Midbrain (tissue), 1 donor: ENCODE measurements at places on chromosomes 5 and 9.

DNA sequence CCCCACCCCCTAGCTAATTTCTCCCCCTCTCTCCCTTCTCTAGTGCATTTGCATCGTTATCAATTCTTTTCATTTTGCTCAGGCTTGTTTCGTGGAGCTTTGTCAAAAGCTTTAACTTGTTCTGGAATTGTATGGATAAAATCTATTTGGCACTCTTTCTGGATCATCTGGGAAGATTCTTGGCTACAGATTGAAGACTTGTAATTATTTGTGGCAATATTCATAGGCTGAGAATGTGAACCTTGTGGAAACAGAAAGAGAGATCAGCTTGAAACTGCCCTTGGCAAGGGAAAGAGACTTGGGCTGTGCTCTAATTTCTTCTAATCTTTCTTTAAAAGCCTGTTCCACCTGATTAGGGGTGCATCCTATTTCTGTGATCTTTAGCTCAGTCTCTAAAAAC, 340.6 kb upstream of the DAB2 start:
- DNase-seq: no peak

DNA sequence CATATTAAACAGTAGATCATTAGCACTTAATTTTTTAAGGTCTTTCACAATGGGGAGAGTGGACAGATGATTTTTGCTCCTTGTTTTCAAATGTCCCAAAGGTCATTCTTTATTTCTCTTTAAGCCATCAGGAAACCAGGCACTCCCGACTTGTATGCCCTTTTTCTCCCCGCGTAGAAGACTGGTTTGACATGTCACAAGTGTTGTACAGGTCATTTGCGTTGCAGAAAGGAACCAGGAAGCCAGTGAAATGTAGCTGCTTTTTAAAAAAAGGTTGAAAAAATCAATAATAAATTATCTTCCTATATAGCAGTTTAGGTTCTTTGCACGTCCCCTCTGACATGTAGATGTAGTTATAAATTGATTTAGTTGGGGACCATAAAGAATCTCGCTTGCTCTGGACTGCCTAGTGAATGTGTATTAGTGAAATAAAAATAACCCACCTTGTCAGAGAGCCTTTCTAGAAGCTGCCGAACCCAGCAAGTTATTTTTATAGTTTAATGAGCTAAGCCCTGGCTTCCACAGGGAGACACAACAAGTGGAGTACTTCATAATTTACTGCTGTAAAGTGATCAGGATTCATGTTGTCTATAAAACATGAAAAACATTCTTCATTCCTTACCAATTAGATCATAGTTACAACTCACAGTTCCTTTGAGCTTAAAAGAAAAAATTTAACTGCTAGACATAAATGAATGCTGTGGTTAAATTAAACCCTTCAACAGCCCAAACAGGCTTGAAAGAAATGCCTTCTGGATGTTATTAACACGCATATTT, 404.6 kb downstream of the CSNK1G3 start:
- DNase-seq: no peak

DNA sequence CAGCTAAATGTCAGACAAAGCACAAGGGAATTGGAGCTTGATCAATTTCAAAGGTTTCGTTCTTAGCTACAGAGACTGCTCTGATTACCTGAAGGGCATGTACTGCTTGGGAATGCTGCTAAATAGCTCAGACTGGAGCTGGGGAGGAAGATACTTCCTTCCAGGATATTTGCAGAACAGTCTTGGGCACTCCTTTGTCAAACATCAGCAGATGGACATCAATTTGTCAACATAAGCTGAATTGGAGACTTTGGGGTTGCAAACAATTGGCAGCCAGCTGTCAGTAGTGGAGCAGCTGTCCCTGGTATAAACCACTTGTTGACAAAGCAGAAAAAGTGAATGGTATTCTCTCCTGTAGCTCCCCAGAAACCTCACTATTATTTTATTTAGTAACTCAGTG, 182.0 kb downstream of the CCDC192 start:
- DNase-seq: no peak

DNA sequence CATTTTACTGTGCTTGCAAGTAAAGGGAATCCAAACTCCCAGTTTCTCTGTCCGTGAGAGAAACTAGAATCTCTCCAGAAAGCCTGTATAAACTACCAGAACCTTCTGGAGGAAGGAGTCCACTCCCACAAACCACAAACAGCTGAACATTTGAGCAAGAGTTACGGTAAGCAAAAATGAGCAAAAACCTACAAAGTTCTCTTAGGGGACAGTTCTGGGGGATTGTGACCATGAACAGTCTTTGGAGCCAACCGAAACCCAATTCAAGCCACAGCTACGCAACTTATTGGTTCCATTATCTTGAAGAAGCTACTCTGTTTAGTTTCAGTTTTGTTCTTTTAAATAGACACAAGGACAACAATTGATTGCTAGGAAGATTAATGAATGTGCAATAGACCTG, 330.6 kb downstream of the ASTN2 start:
- DNase-seq: no peak

DNA sequence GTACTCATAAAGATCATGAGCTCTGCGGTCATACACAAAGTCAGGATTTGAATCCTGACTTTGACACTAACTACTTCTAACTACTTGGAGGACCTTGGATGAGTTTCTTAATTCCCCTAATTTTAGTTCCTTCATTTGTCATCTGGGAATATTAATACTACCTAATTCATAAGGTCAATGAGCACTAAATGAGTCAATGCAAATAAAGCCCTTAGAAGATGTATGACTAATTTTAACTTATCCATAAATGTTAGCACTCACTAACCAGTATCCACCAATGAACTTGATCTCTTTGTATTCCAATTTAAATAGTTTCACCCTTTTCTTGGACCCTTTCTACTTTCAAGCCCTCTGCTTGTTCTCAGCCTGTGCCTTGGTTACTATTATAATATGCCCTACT, 1106.4 kb downstream of the CDH18 start:
- no peak for DNase-seq

- no peak for DNase-seq
Measured at GRCh38 chr9:82188817-82189216, 200.2 kb downstream of the SPATA31D1 start.

DNA sequence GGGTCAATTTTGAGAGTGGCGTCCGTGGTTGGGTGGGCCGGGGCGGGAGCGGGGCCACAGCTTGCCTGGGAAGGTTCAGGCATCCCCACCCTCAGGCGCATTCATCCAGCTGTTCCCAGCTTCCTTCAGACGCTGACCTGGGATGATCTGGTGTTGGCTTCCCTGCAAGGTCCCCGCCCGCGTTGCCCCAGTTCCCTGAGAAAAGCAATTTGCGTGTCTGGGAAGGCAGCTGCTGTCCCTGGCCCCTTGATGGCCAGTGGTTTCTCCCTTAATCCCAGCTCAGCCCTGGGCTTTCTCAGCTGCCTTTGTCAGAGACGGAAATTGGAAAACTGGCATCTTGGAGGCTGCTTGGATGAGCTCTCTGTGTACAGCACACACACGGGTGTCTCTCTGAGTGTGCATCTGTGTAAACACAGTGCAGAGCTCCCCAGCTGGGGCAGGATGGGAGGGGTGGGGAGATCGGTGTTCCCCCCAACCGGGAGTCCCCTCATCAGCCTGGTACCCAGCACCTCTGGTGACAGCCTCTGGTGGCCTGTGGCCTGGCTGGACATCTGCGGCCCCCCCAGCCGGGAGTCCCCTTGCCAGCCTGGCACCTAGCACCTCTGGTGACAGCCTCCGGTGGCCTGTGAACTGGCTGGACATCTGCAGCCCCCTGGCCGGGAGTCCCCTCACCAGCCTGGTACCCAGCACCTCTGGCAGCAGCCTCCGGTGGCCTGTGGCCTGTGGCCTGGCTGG, 94.0 kb downstream of the COL5A1 start:
- DNase-seq: no peak

GRCh38 chr5:127031147-127031862, 947 bp upstream of the MARCHF3 start:
- DNase-seq: no peak

GRCh38 chr5:109468737-109469420, 59.1 kb upstream of the PJA2 start:
- peak; percentile 87 for DNase-seq

DNA sequence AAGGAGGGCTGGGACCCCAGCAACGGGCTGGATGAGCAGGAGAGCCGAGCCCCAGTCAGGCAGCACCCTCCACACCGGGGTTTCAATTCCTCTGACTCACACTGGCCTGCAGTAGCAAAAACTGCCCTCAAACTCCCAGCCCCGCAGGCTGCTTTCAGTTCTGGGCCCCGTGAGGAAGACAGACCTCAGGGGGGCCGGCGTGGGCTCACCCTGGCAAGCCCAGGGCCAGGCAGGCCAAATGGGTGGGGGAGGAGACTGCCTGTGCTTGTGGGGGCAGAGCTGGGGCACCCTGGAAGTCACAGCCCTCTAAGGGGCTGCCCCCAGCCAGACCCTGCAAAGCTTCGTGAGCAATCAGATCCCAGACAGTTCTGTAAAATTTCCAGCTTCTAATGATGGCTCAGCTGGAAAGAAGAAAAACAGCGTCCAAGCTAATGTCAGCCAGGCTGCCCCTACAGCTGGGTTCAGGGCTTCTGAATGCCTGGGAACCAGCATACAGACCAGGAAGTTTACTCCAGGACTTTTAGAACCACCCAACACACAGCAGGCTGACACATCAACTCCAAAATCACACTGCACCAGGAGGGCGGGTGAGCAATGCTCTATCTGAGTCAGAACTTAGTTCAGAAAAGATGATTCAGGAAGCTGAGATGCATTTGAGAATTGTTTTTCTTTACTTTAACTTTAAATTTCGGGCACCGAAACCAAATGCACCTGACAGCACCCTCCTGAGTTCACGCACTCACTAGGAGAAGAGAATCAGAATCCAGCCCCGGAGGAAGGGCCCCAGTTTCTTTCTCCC, 34.7 kb downstream of the LPCAT1 start:
- DNase-seq: no peak

GRCh38 chr5:175487514-175488222, 9.3 kb downstream of the SFXN1 start:
- DNase-seq: no peak

DNA sequence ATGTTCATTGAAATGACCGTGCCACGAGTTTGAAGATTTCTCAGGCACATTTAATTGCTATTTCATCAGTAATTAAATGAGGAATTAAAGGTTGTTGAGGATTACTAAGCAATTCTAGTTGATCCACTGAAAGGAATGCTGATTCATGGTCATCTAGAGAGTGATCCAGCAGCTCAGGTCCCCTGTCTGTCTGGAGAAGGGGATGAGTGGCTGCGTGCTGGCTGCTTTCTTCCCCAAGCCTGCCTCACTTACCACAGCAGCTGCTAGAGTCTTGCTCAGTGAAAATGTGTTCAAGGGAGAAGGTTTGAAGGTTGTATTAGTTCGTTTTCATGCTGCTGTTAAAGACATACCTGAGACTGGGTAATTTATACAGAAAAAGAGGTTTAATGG, 7.8 kb upstream of the TGFBI start:
- no peak for DNase-seq

DNA sequence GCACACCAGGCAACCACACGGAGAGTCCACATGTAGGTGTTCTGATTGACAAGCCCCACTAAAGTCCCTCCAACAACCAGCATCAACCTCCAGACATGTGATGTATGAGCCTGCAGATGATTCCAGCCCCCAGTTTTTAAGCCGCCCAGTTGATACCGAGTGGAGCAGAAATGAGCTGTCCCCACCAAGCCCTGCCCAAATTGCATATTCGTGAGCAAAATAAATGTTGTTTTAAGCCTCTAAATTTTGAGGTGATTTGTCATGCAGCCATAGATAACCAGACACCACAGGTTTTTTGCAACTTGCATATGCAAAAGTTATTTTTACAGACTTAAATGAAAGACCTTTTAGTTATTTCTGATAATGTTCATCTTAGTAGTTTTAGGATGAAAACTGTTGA, 187.7 kb downstream of the PIK3R1 start:
- no peak for DNase-seq

GRCh38 chr9:8652255-8652654, 852.7 kb upstream of the DMAC1 start:
- no peak for DNase-seq

- DNase-seq: no peak
Measured at GRCh38 chr5:2374703-2375102, 376.8 kb downstream of the IRX2 start.

- no peak for DNase-seq
Measured at GRCh38 chr5:116699332-116699731, 124.7 kb upstream of the SEMA6A start.

- DNase-seq: no peak
Measured at GRCh38 chr5:144128844-144129243, 41.6 kb downstream of the YIPF5 start.

DNA sequence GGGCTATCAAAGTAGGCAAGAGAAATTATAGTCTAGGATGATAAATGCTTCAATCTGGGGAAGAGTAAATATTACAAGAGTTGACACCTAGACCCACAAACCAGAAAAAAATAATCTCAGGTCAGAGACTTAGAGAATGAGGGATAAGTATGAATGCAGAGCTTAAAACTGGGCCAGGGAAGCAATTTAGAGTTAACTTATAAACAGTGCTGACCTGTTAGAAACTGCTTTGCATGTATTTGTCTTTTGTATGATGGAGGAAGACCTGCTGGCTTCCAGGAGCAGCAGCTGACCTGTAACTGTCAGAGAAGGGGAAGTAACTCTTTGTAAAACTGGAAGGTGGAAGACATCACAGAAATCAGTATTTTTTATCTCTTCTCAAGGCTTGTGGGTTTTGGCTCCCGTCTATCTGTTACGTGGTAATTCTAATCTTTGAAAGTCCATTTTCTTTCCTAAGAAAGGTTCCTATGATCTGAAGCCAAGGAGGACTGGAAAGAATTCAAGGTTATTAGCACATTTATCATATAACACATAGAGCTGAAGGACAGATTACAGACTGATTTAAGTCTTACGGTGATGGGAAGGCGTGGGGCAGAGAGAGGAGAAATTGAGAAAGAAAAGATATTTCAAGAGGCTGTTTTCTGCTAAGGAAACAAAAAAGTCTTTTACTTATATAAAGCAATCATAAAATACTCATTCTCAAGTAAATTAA, 114.7 kb upstream of the ADAMTS19 start:
- no peak for DNase-seq

DNA sequence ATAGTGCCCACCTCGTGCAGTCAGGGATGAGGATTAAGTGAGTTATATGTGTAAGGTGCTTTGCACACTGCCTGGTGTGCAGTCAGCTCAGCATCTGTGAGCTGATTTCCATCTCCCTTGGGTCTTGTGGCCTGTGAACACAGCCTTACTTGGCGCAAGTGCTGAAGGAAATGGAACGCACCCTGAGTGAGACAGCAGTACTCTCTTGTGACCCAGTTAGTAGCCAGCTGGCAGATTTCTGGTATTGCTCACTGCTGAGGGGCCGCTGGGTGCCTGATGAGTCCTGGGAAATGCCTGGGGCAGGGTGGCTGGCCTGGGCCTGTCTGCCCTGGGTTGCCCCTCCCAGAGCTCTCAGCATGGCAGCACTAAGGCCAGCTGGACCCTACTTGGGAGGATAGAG, 90.9 kb upstream of the BOD1 start:
- no peak for DNase-seq

- no peak for DNase-seq
Measured at GRCh38 chr9:90979639-90980038, 178.0 kb downstream of the SYK start.

DNA sequence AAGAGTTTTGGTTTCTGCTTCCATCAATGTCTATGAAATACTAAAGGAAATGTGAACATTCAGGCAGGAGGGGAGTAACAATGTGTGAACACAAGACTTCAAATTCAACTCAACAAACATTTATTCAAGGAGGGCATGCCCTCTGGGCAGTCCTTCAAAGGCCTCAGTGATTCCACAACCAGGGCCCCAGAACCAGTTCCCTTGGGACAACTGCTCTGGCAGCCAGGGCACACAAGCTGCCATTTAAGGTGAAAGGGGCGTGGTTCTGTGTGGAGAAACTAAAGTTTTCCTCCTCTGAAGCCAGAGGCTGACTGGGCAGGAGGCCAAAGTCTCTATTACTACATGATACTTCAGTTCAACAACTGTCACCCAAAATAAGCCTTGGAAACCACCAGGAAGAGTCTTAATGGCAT, 3.2 kb downstream of the RBM18 start:
- no peak for DNase-seq
